ENCODE measurements at places on chromosomes 5 and 9.

DNA sequence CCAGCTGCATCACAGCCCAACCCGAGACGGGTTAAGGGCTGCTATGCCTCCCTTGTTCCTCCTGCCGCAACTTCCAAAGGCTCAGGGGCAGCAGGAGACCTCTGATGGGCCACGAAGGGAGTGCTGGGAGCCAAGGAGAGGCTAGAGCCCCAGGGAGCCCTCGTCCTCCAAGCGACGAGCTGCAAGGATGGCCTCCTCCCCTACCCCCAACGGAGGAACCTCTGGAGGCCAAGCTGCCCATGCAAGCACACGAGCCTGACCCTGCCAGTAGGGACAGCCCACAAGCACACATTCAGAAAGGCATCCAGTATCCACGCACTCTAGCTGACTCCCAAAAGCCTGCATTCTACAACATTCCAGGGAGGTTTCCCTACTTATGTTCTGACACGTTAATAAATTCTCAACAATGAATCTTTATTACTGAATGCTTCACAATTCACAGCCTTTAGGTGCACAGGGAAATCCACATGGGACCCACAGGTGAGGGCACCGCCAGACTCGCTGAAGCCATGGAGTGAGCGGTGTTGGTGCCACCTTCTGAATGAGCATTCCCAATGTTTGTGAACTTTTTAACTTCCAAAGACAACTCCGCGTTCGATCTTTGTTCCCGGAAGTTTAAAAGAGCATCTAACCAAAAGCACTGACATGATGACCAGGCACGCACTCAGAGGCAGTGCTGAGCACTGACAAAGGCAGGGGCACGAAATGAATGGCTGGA, 28.7 kb downstream of the IPPK start:
- no peaks in the 10 kb centered on the region for H3K36me3 ChIP-seq
- H3K27ac ChIP-seq: no peak overlapping the region
- H3K4me1 ChIP-seq: no peaks in the 10 kb centered on the region

- peak overlapping the region; percentile 90 for H3K27ac ChIP-seq
- H3K4me3 ChIP-seq: peak overlapping the region; percentile 74
- peak; percentile 62 for ATAC-seq
- peaks cover 51% of the 10 kb centered on the region for H3K4me1 ChIP-seq
- no peaks in the 10 kb centered on the region for H3K27me3 ChIP-seq
These were observed 601 bp downstream of the NNT start for GRCh38 chr5:43603344-43604217.

GRCh38 chr5:82068723-82069122, 96.9 kb downstream of the ATG10 start:
- H3K27me3 ChIP-seq: no peaks in the 10 kb centered on the region
- ATAC-seq: no peak
- H3K36me3 ChIP-seq: no peaks in the 10 kb centered on the region
- no peak overlapping the region for H3K27ac ChIP-seq
- peak overlapping the region; percentile 20 for H3K4me3 ChIP-seq

GRCh38 chr5:107558823-107559375, 111.8 kb downstream of the EFNA5 start:
- no peak overlapping the region for H3K27ac ChIP-seq
- no peak overlapping the region for H3K4me3 ChIP-seq
- no peaks in the 10 kb centered on the region for H3K27me3 ChIP-seq
- ATAC-seq: no peak

DNA sequence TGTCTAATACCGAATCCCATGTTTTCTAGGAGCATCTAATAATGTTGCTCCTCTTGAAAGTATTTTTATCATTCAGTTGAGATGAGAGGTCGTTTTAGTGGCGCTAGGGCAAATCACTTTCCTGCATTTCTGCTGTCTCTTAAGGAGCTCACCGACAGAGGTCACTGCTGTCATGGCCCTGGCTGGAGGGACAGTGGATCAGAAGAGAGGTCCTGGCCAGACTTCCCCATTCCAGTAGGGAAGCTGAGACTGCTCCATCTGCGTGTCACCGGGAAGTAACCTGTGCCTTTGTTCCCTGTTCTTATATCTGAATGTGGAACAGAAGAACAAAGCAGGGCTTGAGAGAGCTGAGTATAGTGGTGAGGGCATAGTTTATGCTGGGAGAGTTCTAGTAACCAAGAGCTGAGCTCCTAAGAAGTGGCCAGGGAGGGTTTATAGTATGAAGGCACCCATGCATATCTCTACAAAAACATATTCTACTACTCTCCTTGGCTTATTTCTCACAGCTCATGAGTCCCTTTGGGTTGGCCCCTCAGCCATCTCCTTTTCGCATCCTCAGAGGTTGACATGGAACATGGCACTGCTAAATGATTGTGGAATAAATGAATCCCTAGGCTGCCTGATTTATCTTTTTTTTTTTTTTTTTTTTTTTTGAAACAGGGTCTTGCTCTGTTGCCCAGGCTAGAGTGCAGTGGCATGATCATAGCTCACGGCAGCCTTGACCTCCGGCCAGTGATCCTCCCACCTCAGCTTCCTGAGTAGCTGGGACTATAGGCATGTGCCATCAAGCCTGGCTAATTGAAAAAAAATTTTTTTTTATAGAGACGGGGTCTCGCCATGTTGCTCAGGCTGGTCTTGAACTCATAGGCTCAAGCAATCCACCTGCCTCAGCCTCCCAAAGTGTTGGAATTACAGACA, 27.2 kb downstream of the ATP6V0E1 start:
- H3K36me3 ChIP-seq: no peaks in the 10 kb centered on the region
- no peak overlapping the region for H3K4me3 ChIP-seq
- no peak overlapping the region for H3K27ac ChIP-seq
- peak; percentile 47 for ATAC-seq
